Activated naive CD4-positive, alpha-beta T cell treated with anti-CD3 and anti-CD28 coated beads, Interleukin-2, amount 50 U/mL, for 16 hours (primary cell): ENCODE measurements at places on chromosomes 2 and 18.

DNA sequence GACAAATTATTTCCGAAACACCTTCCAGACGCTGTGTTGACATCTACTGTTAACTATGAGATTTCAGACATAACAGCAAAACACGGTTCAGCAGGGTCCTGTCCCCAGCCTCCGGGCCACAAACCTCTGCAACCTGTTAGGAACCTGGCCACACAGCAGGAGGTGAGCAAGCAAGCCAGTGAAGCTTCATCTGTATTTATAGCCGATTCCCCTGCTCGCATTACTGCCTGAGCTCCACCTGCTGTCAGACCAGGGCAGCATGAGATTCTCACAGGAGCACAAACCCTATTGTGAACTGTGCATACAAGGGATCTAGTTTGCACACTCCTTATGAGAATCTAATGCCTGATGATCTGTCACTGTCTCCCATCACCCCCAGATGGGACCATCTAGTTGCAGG lies 31.1 kb downstream of the NDUFA10 start:
- DNase-seq: no peak

GRCh38 chr2:145055651-145056050 lies 535.7 kb upstream of the ZEB2 start:
- no peak for DNase-seq

GRCh38 chr2:7835151-7835550 lies 846.7 kb upstream of the ID2 start:
- no peak for DNase-seq

DNA sequence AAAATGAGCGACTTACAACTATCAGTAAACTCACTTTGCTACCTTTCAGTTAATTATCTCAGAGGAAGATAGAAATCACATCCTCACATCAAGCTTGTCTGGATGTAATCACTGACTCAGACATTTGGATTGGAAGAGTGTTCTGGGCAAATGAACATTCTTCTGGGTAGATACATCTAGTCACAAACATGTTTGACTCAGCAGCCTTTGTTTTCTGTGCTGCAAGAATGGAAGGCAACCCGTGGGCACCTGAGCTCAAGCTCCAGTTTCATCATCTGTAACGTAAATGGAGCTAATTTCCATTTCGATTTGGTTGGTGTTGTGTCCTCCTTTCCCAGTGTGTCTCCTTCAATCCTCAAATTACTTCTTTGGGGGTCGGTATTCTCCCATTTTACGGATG lies 58.5 kb downstream of the ACAA2 start:
- DNase-seq: no peak
